ENCODE measurements at places on chromosomes 12 and 14. TPM values are rescaled to one million over a fixed set of nuclear protein-coding genes. Genes with fewer than 3 reads are reported as not detected.

SLCO1C1 gene
- 0.45 TPM for polyA plus RNA-seq

VPS29 gene
- polyA plus RNA-seq = 66.8 TPM

DNA sequence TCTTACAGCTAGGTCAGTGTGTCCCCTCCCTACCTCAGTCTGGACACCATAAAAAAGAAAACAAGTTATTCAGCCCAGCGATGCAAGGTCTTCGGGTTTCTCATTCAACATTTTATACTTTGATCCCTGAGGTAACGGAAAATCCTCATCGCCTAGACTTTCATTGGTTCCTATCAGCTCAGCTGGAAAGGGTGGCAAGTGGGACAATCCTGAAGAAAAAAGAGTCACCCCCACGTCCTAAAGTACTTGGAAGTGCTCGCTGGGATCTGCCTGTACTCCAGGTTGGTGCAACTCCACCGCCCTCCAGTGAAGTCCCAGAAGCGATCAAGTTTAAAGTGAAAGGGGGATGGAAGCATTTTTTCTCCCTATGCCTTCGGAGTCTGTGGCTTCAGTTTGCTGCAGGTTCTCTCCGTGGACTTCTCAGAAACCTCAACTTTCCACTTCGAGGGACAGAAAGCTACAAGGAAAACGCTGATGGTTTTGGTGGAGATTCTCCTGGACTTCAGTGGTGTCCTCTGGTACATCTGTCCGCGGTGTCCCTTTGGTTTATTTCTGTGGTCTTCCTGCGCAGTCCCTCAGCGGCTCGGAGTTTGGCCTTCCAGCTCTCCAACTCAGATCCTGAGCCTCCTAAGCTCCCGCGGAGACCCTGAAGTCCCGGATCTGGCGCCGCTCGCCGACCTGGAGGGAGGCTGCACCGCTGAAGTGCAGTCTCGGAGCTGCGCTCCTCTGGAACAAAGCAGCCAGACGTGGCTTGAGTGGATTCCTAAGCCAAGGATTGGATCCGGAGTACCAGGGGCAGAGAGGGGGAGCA, 1.8 kb upstream of the LRFN5 start:
- DNase-seq = no peak

DNA sequence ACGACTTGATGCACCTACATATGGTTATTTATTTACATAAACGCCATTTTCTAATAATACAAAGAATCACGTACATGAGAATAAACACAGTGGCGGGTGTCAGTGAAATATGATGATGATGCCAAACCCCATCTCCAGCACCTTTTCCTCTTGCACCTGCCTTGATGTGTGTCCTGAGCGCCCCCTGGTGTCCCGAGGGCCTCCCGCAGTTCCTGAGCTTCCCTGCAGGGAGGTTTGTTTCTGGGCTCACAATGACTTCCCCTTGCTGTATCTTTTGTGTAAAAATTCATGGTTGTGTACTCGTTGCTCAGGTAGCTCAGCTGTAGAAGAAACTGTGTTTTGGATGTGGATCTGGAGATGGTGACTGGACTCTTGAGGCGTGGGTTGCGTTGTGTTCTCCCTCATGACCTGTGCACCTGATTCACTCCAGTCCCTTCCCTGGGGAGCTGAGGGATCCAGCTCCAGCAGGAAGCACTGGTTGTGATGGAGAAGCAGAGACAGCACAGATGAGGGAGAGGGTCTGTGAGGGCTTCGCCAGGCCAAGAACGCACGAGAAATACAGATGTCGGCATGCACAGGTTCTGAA, 1037.8 kb downstream of the TMEM121 start:
- DNase-seq = no peak

- no peak for DNase-seq
These were observed 13.8 kb downstream of the RCOR1 start for GRCh38 chr14:102606296-102606695.

CKB gene
- polyA plus RNA-seq = 140 TPM

- DNase-seq = peak; percentile 38
These were observed 114.8 kb upstream of the FLRT2 start for GRCh38 chr14:85415015-85415712.

DNA sequence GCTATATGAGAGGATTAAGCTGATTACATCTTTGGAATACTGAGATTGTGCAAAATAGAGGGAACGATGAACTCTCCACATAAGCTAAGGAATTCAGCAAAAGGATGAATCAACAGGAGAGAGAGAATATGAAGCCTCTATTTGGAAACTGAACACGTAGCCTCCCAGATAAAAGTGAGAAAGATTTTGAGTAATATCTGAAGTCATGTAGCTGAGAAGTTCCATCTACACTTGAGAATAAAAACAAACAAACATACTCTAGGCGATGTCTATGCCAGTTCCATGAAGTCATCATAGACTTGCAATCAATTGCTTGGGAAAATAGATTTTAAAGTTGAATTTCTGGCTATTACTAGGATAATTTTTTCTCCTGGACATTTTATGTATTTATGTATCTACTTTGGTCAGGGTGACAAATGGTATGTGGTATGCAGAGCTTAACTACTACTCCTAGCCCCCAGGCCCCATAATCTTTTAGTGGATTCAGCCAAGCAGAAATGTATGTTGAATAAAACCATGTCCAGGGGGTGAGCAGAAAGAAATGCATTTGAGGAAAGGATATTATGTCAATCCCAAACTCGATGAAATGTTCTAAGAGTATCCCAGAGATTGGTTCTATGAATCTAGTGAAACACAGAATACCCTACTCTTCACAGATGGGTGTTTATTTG, 627.4 kb downstream of the DIO2 start:
- DNase-seq = no peak

- DNase-seq = no peak
These were observed 26.9 kb downstream of the GCN1 start for GRCh38 chr12:120167529-120168095.

DNA sequence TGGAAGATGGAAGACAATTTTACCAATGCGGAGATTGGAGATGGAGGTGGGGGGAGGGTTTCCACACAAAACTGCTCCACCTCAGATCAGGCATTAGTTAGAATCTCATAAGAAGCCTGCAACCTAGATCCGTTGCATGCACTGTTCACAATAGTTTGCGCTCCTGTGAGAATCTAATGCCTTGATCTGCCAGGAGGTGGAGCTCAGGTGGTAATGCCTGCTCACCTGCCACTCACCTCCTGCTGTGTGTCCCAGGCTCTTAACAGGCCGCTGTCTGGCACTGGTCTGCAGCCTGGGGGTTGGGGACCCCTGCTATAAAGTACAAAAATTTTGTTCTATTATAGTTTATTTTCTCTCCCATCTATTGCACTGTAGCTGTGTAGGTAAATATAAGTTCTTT, 84.9 kb upstream of the FOXG1 start:
- no peak for DNase-seq

KRT74 gene
- not detected for polyA plus RNA-seq

TAS2R14 gene
- polyA plus RNA-seq = 0.91 TPM

Data from pancreas (tissue), 10 donors.